ENCODE measurements at places on chromosomes 2 and 18.

- peak; percentile 42 for DNase-seq
Measured at GRCh38 chr2:10303694-10304378, 1.1 kb downstream of the HPCAL1 start.

- DNase-seq, result no peak
Measured at GRCh38 chr2:118980022-118980421, 38.0 kb downstream of the MARCO start.

GRCh38 chr18:25422230-25422629 lies 70.3 kb upstream of the ZNF521 start:
- DNase-seq, result no peak

- no peak for DNase-seq
Measured at GRCh38 chr2:101311696-101312017, 3.2 kb upstream of the RNF149 start.

GRCh38 chr2:123840016-123840415 lies 185.1 kb upstream of the CNTNAP5 start:
- no peak for DNase-seq

DNA sequence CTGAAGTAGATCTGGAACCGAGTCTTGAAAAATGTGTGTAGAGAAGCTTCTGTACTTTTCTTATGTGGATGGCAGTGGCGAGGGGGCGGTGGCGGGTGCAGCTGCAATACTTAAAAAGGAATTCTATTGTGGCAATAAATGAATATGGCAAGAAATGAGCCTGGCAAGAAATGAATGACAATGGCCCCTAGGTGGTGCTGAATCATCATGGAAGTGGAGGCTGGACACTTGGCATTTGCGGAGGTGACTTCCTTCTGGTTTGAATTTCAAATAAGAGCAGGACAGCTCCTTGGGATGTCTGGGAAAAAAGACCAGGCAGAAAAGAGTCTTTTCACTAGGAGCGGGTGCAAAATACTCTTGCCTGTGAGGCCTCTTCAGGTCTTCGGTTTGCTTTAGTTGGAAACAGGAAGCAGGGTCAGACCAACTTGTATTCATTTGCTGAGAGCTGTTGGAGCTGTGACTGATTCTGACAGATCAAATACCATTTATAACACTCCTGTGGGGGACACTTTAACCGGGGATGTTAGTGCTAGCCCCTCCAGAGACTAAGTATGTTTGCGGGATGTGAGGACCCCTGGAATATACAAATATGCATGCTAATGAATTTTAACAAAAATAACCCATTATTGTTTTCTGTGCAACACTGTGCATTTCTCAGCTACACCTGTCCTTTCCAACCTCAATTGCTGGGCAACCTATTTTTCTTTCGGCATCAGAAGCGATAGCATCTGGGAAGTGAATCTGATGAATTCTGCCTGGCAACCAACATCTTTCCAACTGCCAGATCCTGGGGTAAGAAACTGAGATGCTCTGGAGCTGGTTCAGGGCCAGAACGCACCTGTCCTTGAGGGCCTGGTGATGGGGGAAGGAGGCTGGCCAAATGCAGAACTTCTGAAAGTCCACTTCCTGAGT lies 35.4 kb downstream of the FASTKD2 start:
- DNase-seq, result peak; percentile 66

GRCh38 chr2:96197546-96198255 lies 10.9 kb downstream of the STARD7 start:
- no peak for DNase-seq

DNA sequence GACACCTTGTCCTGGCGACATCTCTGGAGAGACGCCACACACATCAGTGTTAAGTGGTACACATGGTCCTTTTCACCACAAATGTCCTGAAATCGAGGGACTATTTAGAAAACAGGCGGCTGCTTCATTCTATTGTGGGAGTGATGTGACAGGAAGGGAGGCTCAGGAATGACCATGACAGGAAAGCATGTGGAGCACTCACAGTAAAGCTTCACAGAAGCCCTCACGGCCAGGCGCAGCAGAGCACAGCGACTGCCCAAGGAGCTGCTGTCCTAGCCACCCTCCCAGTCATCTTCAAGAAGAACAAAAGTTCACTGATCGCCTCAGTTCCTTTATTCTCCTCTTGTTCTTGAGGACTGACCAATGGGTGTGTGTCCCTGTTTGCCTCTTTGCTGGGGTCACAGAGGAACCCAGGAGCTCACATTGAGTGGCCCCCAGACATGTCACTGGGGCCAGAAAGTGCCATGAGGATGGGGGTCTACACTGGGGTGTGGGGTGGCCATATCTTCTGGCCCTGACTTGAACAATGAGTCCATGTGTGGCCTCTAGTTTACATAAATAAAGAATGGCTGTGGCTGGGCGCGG lies 84.6 kb upstream of the RANBP2 start:
- DNase-seq, result no peak

- DNase-seq, result peak; percentile 40
Measured at GRCh38 chr18:13382954-13383827, 164.6 kb downstream of the LDLRAD4 start.

DNA sequence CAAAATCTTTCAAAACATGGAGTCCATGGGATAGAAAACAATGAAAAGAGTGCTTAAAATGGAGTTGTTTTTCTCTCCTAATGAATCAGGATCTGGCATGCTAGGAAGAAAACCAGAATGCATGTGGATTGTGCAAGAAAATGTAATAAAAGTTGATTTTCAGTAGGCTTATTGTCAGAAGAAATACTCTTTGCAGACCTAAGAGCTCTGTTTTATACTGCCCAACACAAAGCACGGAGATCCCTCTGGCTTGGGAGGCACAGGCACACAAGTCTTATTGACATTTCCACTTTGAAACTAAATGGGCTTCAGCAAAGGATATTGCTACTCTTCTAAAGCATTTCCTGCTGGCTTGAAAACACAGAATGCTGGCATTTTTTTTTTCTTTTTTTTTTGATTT lies 15.5 kb upstream of the DAPL1 start:
- no peak for DNase-seq

DNA sequence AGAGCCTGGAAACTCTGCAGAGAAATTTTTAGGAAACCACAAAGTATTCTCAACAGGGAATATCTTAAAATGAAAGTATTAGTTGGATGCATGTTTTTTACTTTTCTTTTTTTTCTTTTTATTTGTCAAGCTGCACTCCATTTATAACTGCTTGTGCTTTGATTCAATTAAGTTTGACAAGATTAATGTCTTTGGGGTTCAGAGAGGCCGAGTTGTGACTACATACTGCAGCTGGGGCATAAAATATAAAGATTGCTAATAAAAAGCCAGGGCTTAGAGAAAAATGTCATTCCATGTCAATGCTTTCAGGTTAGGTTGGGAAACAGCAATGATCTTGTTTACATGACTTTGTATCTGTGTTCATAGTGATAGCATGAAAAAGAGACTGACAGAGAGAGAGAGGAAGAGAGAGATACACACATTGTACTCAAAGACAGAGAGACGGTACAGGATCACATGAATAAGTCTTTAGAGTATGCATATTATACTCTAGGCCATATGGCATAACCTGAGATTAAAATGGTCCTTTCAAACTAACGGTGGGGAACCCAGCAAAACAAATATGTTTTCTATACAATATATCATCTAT lies 1022.3 kb upstream of the CNTNAP5 start:
- DNase-seq, result no peak

DNA sequence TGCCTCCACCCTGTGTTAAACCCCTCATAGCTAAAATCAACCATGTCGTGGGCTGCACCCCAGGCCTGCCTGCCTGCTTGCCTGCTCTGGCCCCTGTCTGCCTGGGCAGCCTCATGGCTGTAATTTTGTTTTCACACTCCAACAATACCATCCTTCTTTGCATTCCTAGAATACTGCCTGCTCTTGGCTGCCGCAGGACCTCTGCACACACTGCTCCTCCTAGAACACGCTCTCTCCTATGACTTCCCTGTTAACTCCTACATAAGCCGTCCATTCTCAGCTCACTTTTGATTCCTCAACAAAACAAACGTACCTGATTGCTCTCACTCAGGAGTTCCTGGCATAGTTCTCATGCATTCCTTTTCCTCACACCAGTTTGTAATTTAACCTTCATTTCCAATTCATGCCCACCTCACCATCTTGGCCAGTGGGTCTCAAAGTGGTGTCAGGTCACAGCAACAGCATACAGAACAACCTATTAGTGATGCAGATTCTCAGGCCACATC lies 2.5 kb downstream of the UXS1 start:
- DNase-seq, result no peak

- no peak for DNase-seq
Measured at GRCh38 chr2:221255862-221256261, 316.2 kb downstream of the EPHA4 start.

DNA sequence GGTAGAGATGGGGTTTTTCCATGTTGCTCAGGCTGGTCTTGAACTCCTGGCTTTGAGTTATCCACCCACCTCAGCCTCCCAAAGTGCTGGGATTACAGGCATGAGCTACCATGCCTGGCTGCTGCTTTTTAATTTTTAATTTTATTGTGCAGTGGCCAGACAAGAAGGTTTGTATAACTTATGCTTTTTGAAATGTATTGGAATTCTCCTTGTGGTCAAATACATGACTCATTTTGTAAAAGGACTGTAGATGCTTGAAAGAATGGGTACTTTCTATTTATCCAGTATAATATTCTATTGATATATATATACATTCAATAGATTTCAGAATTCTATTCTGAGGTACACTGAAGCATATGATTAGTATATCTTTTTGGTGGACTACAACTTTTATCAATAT lies 82.6 kb upstream of the ST3GAL5 start:
- no peak for DNase-seq

GRCh38 chr2:97697252-97698235 lies 15.8 kb upstream of the ZAP70 start:
- peak; percentile 82 for DNase-seq

DNA sequence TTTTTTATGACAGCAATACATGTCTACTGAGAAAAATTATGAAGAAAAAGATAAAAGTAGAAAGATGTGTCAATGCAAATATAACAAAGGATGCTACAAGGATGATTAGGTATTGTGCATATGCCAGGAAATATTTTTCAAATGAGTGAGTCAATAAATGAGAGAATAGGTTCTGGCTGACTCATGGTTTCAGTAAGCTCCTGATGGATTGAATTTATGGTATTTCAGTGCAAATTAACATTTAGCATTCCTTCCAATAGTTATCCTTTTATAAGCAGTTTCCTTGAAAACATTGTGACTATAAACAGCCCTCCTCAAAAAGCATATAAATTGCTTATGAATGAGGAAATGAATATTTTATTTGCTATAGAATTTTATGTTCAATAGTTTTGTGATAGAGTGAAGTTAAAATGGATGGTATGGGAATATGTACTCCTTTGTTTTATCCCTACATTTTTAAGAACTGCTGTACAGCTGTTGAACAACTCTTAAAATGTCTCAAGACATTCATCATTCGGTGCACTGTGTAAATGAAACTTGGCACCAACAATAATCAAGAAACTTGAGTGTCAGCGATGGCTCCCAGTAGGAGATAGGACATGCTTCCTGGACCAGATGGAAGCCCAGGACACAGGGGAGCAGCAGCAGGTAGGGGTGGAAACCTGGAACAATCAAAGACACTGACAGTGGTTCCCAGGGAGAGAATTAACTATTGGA lies 144.7 kb downstream of the PMAIP1 start:
- DNase-seq, result no peak

- DNase-seq, result no peak
Measured at GRCh38 chr18:45566025-45566740, 49.1 kb upstream of the SLC14A2 start.

GRCh38 chr2:128390991-128391630 lies 72.4 kb upstream of the HS6ST1 start:
- DNase-seq, result no peak

All from DMS79 treated with DMSO at 0.1 percent for 48 hours (cell line).